ENCODE measurements at places on chromosomes 7 and 10. TPM values are rescaled to one million over a fixed set of nuclear protein-coding genes. Genes with fewer than 3 reads are reported as not detected.

TSPAN15 gene
- 7.3 TPM for total RNA-seq

SMKR1 gene
- 0.48 TPM for total RNA-seq

CALHM1 gene
- total RNA-seq, result not detected

MYO3A gene
- not detected for total RNA-seq

LZTS2 gene
- 38.0 TPM for total RNA-seq

GLI3 gene
- total RNA-seq, result 8.3 TPM

VPS41 gene
- 35.3 TPM for total RNA-seq

FAM241B gene
- 2.5 TPM for total RNA-seq

AKR1C1 gene
- 10.6 TPM for total RNA-seq

PLEKHS1 gene
- not detected for total RNA-seq

OLAH gene
- not detected for total RNA-seq

MBL2 gene
- not detected for total RNA-seq

THSD7A gene
- not detected for total RNA-seq

SKAP2 gene
- total RNA-seq, result 18.5 TPM

SNCG gene
- total RNA-seq, result 1.7 TPM

SPDYE9 gene
- total RNA-seq, result not detected

NPSR1 gene
- total RNA-seq, result not detected

SEMA3A gene
- total RNA-seq, result 4.6 TPM

SFTPD gene
- 0.07 TPM for total RNA-seq

COL28A1 gene
- total RNA-seq, result not detected

FKBP14 gene
- total RNA-seq, result 17.5 TPM

SRRM3 gene
- total RNA-seq, result 0.92 TPM

GRID2IP gene
- 0.14 TPM for total RNA-seq

FAM25G gene
- not detected for total RNA-seq

MSMB gene
- total RNA-seq, result not detected

GRM3 gene
- total RNA-seq, result not detected

GPR146 gene
- not detected for total RNA-seq

TMEM26 gene
- total RNA-seq, result not detected

SLC26A3 gene
- total RNA-seq, result not detected

TBL2 gene
- total RNA-seq, result 31.0 TPM

ACHE gene
- 0.10 TPM for total RNA-seq

All from foreskin keratinocyte (primary cell).